ENCODE measurements at places on chromosomes 11 and 22.
A peak's percentile ranks its signal among the peaks of the same experiment; 100 is the strongest.

GRCh38 chr11:67303835-67304411, 593 bp downstream of the SSH3 start:
- DNase-seq: no peak

DNA sequence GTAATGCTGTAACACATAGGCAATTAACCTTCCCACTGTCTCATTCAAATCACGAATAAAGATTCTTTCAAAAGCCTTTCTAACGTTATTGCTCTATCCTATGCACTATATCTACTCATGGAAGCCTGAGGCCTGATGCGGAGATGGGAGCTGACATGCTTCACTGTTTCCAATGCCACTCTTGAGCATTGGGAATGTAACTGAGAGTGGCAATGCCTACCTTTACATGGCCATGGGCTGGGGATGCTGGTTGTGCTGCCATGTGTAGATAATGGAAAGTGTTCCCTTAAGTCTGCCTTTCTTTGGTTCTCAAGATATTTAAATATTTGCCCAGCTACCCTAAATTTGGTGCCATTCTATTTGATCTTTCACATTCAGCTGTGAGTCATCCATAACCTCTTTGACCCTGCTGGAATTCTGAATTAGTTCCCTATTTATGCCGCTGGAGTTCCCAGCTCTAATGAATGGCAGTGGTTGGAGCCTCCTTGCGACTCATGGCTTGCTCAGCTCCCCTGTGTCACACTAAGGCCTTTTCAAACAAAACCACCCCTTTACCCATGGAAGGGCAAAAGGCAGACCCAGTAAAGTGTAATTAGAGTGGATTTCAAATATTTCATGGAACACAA, 21.4 kb upstream of the DKK3 start:
- DNase-seq: no peak

DNA sequence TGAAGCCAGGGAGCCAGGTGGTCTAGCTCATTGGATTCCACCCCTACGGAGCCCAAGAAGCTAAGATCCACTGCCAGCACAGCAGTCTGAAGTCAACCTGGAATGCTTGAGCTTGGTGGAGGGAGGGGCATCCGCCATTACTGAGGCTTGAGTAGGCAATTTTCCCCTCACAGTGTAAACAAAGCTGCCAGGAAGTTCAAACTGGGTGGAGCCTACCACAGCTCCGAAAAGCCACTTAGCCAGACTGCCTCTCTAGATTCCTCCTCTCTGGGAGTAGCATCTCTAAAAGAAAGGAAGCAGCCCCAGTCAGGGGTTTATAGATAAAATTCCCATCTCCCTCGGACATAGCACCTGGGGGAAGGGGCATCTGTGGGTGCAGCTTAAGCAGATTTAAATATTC, 620.3 kb downstream of the NELL1 start:
- no peak for DNase-seq

- no peak for DNase-seq
These were observed 19.8 kb downstream of the NEFH start for GRCh38 chr22:29499852-29500251.

DNA sequence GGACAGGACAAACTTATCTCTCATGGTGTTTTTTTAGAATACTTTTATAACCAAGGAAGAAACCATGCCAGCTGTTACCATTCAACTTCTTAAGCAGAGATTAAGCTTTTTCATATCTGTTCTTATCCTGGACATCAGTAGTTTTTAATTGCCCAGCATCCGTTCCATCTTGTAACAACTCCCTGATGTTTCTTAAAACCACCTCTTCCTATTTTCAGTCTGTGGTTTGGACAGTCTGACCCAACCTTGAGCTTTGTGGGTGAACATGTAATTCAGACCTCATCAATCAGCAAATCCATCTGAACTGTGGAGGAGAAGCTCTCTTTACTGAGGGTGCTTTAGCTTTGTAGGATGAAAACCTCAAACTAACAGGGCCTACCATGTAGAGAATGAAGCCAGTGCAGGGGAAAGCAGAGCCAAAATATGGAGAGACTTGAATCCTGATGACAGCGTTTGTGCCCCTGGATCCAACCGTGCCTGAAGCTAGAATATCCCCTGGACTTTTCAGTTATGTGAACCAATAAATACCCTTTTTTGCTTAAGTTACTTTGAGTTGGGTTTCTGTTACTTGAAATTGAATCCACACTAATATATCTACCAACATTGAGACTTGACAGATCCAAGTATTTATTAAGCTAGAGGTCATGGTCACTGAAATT, 9.4 kb downstream of the TUG1 start:
- DNase-seq: no peak

DNA sequence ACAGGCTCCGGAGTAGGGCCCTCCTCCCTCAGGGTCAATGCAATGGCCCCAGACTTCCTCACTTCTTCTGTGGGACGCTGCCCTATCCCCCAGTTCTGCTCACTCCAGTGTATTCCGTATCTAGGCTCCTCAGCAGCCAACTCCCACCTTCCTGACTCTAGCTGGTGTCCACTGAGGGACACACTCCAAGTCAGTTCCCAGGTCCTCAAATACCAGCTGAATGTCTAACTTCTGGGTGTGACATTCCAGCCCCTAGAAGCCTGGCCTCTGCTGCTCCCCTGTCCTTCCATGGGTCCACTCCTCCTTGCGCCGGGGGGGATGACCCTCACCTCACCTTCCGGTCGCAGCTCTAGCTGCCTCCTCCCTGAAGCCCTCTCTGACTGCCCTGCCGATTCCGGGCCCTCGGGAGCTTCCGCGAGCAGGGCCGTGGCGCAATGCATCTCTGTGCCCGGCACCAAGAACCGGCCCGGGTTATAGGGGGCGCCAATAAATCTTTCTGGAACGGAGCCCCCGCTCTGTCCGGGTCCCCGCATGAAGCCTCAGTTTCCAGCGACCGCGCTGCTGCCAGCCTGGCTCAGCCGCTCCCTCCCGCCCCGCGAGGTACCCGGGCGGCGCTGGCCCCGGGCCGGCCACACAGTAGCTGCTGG, 15.4 kb downstream of the BAD start:
- DNase-seq: no peak

GRCh38 chr22:37276776-37277175, 5.5 kb upstream of the CYTH4 start:
- no peak for DNase-seq

- no peak for DNase-seq
These were observed 11.0 kb downstream of the SLC29A2 start for GRCh38 chr11:66360406-66361073.

GRCh38 chr11:134821422-134821821, 409.4 kb upstream of the B3GAT1 start:
- no peak for DNase-seq

DNA sequence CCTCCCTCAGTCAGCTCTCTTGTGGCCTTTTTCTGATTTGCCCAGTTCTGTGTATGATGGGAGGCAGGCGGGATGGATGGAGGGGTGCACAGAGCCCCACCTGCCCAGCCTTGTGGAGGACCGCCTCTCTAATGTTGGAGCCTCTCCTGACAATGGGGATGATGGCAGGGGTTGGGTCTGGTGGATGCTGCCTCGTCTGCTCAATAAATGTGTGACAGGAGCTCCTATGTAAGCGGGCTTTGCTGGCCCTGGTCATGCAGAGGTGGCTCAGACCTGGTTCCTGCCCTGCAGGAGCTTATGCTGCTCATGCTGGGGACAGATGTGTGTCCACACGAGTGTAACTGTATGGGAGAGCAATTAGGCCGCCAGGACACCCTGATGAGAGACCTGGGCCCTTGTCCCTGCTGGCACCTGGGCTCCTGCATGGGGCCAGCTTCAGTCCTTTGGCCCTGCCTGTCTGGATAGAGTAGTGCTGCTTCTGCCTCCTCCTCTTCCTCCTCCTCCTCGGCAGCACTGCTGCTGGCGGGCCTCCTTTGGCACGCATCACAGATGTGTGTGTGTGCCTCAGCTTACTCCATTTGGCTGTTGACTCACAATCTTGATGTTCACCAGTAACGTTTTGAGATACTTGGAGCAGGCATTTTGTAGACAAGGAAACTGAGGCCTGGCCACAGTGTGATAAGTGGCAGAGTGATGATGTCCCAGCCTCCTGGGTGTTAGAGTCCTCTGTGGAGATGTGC, 131.0 kb downstream of the TBC1D22A start:
- DNase-seq: no peak

GRCh38 chr11:76176463-76176862, 29.8 kb downstream of the WNT11 start:
- DNase-seq: no peak

DNA sequence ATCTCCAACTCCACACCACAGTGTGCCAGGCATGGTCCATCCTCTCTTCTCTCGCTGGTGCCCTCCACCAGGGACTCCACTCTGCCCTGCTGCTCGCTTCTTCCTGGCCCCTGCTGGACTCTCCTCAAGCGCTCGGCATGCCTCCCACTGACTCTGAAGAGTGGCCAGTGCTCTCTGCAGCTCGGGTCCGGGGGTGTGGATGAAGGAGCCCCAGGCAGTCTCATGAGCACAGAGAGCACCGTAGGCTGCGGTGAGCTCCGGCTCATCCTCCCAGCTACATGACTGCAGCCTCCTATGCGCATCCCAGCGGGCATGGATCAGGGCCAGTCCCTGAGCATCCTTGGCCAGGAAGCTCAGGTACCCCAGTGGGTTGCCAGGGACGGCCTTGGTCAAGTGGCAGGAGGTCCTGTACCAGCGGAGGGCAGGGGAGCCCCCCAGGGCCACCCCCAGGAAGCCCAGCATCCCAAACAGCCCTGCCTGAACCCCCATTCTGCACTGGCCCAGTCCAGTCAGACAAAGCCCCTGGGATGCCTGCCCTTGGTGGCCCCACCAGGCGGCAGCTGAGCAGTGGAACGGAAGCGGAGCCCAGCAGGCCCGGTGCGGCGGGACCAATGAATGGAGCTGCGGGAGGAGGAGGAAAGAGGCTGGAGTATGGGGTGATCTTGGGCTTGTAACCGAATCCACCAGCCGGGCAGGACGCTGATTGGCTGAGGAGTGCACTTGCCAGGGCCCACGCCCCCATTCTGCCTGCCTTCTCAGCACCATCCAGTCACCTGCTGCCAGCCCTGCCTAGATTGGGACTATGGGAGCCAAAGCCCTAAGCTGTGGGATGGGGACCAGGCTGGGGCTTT, at the start of gene PLA2G3:
Gene PLA2G3 (minus strand): TSS at position 643 of the 851 bp plus-strand sequence. CDS start 154 bp downstream, at position 489.
- no peak for DNase-seq

DNA sequence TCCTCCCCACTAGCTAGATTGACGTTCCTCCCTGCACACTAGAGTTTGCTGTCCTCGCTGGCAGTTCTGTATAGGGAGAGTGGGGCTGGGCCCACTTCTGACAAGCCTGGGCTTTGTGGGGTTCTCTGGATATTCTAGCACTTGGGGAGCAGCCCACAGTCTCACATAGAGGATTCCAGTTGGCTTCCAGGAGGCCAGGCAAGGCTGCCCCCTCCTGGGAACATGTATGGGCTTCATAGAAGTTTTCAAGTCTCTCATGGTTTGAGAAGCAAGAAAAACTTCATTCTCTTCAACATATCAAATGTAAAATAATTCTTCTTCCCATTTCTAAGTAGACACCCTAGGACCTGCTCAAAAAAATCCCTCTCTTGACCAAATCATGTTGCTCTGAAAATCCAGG, 87.5 kb downstream of the NAV2 start:
- DNase-seq: no peak

- DNase-seq: no peak
These were observed 15.0 kb downstream of the STARD10 start for GRCh38 chr11:72778535-72779494.

DNA sequence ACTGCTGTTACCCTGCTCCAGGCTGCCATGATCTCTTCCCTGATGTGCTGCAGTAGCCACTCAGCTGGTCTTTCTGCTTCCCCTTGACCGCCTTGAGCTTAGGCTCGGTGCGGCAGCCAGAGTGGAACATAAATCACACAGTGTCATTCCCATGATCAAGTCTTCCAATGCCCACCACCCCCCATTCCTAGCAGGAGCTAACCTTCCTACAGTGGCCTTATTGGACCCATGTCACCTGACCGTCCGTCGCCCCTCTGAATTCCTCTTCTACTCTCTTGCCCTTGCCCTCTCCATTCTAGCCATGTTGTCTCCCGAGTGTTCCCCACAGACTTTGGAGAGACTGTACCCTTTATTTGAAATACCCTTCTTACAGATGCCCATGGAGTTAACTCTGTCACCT, 43.4 kb downstream of the OTOG start:
- no peak for DNase-seq

GRCh38 chr11:22635689-22636088, 10.1 kb upstream of the FANCF start:
- no peak for DNase-seq

- DNase-seq: no peak
These were observed 199.3 kb downstream of the CADM1 start for GRCh38 chr11:115304774-115305472.

DNA sequence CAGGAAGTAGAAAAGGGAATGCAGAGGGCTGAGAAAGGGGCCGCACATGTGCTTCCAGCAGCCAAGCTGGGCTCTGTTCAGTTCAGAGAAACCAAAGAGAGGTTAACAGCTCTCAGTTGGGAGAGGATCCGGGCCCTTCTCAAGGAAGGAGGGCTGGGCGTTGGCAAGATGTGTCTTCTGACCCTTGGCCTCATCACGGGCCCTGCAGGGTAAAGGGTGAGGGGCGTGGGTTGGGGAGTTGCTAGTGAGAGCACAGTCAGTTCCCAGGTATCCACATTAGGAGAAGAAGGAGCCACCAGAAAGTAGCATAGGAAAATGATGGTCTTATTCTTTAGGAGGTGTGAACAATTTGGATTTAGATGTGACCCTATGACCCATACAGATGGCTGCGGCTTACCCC, 73.0 kb downstream of the OSBP2 start:
- DNase-seq: no peak

- DNase-seq: no peak
These were observed 23.0 kb downstream of the TSKU start for GRCh38 chr11:76806131-76806530.

DNA sequence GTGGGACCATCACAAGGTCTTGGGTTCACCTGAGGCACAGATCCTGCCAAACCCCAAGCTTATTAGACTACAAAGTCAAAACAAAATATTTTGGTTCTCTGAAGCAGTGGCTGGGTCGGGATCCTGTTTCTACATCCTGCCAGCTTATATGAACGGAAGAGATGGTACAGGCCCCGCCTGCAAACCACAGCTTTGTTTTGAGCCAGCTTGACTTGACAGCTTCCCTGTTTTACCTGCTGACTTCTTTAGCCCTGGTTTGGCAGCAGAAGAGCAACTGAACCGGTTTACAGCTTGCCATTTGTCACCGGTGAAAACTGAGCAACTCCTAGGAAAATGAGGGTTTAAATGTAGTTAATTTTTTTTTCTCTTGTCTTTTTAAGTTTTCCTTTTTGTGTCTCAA, 11.4 kb downstream of the PACS1 start:
- peak; percentile 71 for DNase-seq

GRCh38 chr22:19951346-19951745, 9.7 kb upstream of the TXNRD2 start:
- no peak for DNase-seq
